Kasumi-1 (cell line): ENCODE measurements at places on chromosomes 2 and 18.

DNA sequence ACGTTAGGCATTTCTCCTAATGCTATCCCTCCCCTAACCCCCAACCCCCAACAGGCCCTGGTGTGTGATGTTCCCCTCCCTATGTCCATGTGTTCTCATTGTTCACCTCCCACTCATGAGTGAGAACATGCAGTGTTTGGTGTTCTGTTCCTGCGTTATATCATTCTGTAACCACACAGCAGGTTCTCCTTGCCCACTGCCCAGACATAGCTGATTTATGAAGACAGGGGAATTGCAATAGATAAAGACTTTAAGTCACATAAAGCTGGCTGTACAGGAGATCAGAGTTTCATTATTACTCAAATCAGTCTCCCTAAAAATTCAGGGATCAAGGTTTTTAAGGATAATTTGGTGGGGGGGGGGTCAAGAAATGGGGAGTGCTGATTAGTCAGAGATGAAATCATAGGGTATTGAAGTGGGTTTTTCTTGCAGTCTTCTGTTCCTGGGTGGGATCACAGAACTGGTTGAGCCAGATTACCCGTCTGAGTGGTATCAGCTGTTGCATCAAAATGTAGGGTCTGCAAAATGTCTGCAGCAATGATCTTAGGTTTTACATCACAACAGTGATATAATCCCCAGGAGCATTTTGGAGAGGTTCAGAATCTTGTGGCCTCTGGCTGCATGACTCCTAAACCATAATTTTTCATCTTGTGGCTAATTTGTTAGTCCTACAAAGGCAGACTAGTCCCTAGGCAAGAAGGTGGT is 392.1 kb upstream of the KCNJ3 start:
- no peak for DNase-seq

GRCh38 chr2:222753251-222753824 is 81.9 kb downstream of the MOGAT1 start:
- DNase-seq: no peak

GRCh38 chr2:88690591-88691338 is 708 bp upstream of the RPIA start:
- peak; percentile 30 for DNase-seq

- DNase-seq: no peak
Measured at GRCh38 chr2:191025135-191025534, 11.2 kb upstream of the STAT1 start.

GRCh38 chr2:211329421-211329820 is 773.0 kb downstream of the CPS1 start:
- DNase-seq: no peak

DNA sequence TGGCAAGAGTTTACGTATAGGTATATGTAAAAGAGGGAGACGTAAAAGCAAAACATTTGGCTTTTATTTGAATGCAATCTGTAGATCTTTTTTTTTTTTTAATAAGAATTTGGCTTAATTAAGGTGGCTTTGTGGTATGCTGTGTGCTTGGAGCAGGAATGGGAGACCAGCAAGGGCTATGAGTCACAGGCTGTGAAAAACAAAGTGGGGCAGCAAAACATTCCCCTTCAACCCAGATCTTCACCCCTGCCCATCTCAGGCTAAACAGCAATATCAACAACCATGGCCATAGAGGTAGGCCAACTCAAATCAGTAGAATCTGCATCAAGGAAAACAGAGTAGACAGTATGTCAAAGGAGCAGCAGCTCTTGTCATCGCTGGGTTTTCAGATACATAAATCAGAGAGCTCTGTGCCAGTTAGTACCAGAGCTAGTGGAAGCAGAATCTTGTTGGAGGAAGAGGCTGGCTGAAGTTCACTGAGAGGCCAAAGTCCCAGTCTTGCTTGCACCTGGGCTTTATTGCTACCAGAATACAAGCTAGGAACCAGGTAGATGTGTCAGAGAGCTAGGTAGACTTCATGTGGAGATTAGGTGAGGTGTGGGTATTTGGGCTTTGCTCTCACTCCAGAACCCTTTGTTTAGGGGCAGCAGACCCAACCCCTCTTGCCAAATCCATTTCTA is 191.5 kb upstream of the FANCL start:
- no peak for DNase-seq

GRCh38 chr2:61854564-61855317 is 881 bp upstream of the FAM161A start:
- peak; percentile 98 for DNase-seq

DNA sequence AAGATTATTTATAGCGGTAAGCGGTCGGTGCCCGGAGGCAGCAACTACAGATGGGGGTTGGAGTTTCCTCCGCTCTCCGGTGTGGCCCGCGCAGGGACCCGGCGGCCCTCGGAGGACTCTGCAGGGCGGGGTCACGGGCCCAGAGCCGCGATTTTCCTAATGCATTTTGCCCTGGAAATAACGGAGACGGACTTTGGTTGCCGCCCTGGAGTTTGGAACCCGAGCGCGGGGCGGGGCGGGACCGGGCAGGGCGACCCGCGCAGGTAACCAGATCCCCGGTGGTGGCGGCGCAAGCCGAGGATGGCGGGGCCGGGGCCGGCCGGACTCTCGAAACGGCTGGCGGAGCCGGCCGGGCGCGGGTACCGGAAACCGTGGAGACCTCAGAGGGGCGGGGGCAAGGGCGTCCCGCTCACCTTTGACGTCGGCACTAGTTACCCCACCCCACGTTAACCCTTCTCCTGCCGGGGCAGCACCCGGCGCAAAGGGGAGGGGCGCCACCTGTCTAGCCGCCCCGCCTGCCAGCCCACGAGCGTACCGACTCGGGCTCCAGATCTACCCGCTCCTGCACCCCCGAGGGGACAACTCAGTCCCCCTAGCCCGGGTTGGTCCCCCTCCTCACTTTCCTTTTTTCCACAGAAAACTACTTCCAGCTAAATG is 2.9 kb downstream of the CYP26B1 start:
- no peak for DNase-seq

DNA sequence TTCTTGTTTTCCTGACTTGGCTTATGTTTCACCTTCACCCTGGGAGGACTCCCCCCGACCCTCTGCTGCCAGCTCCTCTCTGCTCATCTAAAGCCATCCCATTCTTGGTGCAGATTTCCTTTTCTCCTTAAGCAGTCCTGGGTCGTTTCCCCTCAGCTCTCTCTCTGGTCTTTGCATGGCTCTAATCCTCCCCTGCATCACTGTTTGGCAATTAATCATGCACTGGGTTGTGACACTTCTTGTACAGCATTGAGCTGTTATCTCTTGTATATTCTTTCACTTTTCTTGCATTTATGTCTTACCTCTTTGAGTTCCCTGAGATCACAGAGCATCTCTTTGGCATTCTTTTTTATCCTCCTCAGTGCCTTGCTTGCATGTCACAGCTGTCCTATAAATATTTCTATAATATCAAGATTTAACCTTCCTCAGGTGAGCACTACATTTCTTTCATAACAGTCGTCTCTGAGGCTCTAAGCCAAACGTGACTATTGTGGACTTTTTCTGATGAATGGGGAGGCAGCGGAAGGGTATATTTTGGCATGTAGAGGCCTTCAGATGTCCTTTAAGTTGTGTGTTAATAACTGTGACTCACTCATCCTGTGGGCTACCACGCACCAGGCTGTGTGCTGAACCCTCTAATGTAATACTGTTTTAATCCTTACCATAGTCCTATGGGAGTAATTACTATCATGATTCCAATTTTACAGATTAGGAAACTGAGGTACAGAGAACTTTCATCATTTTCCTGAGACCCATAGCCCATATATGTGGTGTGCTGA is 507.5 kb downstream of the SLC4A3 start:
- DNase-seq: no peak

- no peak for DNase-seq
Measured at GRCh38 chr2:239355139-239355538, 45.7 kb downstream of the HDAC4 start.

GRCh38 chr2:101627285-101628029 is 70.0 kb upstream of the MAP4K4 start:
- DNase-seq: no peak

DNA sequence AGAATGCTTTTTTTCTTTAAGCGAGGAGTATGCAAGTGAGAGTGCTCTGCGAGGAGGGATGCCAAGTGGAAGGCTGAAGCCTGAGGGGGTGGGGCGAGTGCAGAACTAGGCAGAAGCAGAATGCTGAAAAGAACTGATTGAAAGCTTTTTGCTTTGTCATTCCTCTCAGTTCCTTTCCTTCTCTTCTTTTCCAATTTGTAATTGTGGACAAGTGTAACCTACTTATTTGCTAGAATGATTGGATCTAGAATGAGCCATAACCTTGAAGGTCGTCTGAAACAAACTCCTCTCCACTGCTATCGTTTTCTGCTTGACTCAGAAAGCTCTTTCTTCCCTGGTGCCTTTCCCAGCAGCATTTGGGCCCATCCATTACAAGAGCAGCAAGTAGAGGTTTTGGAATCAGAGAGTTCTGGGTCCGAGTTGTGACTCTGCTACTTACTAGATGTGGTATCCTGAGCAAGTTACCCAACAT is 115.3 kb downstream of the METTL8 start:
- no peak for DNase-seq

DNA sequence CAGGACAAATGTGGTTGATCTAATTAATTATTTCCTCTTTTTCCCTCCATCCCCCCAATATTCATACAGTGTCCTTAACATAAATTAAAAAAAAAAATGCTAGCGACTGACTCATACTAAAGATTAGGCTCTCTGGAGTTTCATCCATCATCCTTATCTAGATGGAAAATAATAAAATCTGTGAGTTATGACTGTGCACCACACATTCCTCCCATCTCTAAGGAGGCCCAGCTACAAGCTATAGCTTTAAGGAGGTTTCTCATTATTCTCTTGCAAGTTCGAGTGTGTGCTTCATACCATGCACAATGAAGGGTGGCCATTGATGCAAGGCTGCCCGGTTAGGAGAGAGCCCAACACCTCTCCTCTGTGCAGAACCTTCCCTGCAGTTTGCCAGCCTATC is 77.3 kb downstream of the XDH start:
- DNase-seq: no peak

GRCh38 chr18:4453567-4453873 is 1.6 kb downstream of the DLGAP1 start:
- DNase-seq: no peak

DNA sequence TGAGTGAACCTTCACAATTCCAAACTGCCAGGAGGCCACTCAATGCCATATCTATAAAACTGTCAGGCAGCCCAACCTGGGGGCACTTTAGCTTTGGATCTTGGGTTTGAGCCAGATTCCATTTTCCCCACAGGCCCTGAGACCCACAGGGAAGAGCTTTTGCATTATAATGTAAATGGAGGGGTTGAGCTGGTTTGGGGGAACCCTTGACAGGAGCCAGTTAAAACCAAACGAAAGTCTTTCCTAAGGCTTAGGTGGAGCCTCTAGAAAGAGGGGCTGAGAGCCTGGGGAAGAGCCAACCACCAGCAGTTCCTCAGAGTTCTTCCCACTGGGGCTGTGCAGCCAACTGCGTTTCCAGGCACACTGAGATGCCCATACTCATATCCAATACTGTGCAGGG is 42.7 kb downstream of the BCL11A start:
- DNase-seq: no peak

DNA sequence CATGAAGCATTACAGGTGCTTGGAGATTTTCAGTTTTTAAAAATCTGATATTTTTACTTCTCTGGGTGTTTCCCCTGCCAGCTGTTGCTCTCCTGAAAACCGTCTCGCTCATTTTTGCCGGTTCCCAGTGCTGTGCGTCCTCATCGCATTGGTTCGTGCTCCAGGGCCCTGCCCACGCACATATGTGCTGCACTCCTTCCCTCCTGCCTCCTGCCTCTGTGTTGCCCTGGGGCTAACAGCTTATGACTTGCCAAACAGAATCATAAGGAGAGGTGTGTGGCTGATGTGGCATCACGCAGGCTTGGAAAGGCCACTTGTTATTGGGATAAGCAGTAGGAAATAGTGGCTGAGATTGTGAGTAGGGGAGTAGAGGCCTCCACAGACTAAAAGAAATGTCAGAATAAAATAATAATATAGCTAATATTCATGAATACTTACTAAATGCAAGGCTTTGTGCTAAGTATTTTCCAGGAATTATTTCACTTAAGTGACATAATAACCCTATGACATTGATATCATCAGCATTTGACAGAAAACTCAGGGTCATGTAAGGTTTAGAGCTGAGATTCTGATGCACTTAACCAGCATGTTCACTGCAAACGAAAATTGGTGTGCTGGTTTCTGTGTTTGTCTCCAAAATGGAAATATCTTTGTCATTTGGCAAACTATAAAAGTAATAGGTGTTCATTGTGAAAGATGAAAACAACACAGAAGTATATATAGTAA is 53.5 kb downstream of the SLC4A1AP start:
- no peak for DNase-seq

- no peak for DNase-seq
Measured at GRCh38 chr2:173759959-173760358, 205.2 kb downstream of the SP3 start.

DNA sequence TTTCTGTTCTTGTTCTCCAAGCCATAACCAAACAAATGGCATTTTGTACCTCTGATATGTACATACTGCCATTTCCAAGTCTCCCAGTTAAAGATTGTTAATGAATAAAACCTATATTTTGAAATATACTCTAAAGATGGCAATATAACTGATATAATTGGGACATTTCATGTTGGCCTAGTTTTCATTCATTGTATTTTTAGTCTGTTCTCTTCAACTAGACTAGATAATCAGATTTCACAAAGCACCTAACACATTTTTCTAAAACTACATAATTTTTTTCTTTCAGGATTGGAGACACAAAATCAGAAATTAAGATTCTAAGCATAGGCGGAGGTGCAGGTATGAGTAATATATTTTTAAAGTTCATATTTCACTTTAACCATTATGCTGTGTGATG is 5.6 kb downstream of the HNMT start:
- no peak for DNase-seq

DNA sequence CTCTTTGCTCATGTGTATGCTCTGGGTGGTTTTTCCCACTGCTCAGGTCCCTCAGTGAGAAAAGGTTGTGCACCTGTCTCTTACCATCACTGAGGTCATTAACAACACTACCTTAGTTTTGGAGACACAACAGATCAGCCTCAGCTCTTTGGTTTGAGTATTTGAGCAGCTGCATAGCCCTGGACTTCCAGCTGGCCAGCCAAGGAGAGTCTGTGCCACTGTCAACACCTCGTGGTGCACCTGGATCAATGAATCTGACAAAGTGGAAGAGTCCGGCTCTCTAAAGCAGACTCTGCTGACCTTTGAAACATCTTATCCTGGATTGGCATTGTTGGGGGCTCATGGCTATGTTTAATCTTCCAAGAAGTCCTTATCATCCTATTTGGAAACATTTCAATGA is 30.0 kb downstream of the SERPINB8 start:
- no peak for DNase-seq

GRCh38 chr18:45303026-45303425 is 312.2 kb upstream of the SLC14A2 start:
- DNase-seq: no peak

GRCh38 chr2:238521002-238521401 is 94.3 kb downstream of the ASB1 start:
- DNase-seq: no peak

- no peak for DNase-seq
Measured at GRCh38 chr2:14401873-14402272, 230.6 kb upstream of the LRATD1 start.
